ENCODE measurements at places on chromosomes 1 and 21.
A peak's percentile ranks its signal among the peaks of the same experiment; 100 is the strongest.

DNA sequence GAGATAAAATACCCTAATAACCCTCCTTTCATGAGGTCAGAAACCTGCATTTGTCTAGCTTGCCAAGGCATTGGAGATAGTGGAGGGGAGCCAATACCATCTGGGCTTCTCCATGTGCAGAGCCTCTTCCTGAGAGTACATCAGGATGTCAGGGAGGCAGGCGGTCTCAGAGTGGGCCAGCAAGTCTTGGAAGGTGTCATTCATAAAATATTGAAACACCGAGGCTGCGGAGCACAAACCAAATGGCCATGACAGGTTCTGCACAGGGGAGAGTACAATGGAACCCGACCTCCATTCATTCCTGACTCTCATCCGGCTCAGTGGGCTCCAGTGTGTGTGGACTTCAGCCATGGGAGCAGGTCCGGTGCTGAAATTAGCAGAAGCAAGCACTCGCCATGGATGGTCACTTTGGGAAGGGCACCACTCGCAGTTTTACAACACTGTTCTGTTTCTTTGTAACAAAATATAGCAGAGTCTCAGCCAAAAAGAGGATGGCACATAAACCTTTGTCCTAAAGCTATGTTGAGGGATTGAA lies 446.6 kb downstream of the SIPA1L2 start:
- DNase-seq, result no peak

DNA sequence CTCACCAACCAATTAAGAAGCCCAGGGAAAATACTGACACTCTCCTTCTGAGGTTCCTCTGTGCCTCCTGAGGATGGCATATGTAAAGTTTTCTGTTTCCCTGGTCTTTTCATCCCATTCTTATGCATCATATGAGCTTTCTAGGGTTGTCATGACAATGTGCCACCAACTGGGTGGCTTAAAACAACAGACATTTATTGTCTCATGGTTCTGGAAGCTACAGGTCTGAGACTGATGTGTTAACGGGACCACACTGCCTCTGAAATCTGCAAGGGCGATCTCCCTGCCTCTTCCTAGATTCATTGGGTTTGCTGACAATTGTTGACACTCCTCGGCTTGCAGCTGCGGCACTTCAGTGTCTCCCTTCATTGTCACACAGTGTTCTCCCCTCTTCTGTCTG lies 308.4 kb downstream of the RGS7 start:
- DNase-seq, result no peak

- peak; percentile 38 for DNase-seq
These were observed 995 bp downstream of the COLGALT2 start for GRCh38 chr1:184036517-184036949.

GRCh38 chr1:222109836-222110235 lies 367.9 kb upstream of the DUSP10 start:
- DNase-seq, result no peak

DNA sequence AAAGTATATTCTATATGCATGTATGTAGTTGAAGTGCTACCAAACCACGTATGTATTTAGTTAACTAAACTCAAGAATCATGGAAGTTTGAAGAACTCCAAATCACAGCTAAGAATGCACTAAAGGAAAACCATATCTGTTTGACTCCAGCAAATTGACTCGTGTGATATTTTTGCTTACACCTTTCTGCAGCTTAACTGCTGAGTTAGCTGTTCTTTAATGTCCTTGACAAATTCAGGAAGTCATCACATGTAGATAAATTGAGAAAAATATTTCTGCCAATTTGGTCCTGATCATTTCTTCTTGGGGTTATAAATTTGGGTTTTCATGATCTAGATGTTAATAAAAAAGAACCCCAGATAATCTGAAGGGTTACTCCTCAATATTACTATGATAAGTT lies 83.0 kb downstream of the NFIA start:
- no peak for DNase-seq

- DNase-seq, result no peak
These were observed 89.8 kb downstream of the TMEM200B start for GRCh38 chr1:29033829-29034466.

- DNase-seq, result no peak
These were observed 133.3 kb upstream of the CHRM3 start for GRCh38 chr1:239253032-239253431.

GRCh38 chr1:203371288-203371687 lies 20.4 kb upstream of the FMOD start:
- no peak for DNase-seq

GRCh38 chr1:44628962-44629756 lies 45.1 kb downstream of the TMEM53 start:
- no peak for DNase-seq

GRCh38 chr1:208600456-208601190 lies 356.4 kb upstream of the PLXNA2 start:
- no peak for DNase-seq

GRCh38 chr1:33443705-33444180 lies 12.8 kb upstream of the PHC2 start:
- no peak for DNase-seq

GRCh38 chr1:91803123-91803522 lies 82.8 kb downstream of the TGFBR3 start:
- peak; percentile 20 for DNase-seq

DNA sequence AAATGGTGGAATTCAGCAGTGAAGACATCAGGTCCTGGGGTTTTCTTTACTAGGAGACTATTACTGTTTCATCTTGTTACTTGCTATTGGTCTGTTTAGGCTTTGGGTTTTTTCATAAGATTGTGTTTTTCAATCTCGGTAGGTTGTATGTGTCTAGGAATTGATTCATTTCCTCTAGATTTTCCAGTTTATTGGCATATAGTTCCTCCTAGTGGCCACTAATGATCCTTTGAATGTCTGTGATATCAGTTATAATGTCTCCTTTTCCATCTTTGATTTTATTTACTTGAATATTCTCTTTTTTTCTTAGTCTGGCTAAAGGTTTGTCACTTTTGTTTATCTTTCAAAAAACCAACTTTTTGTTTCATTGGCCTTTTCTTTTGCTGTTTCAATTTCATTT lies 233.0 kb downstream of the RWDD3 start:
- no peak for DNase-seq

DNA sequence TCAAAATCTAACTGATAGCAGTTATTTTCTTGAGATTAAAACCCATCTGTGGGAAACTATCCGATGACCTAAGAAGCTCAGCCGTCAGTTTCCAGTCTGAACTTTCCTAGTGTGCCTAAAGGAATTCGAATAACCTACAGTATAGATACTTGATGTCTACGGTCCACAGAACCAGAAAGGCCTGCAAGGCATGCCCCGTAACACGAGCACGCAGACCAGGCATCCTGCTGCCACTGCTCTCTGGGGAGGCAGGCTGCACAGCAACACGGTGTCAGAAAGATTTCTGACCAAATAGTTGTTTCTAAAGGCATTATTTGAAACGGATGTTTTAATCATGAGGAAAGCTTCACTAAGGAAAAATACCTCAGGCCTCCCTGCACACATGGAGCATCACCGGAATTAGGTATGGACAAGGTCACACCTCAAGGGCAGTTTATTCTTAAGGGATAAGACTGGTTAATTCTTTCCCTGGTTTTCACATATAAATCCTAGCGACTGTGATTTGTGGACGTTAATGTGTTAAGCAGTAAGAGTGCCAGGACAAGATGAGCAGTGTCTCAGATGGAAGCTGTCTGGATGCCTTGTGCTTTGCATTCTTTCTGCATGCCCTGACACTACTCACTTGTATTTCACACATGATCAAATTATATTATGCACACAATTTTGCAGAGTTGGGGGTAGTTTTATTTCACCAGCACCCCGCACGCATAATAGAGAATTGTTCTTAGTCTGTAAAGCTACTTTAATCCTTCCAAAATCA lies 49.0 kb upstream of the NADK start:
- no peak for DNase-seq

DNA sequence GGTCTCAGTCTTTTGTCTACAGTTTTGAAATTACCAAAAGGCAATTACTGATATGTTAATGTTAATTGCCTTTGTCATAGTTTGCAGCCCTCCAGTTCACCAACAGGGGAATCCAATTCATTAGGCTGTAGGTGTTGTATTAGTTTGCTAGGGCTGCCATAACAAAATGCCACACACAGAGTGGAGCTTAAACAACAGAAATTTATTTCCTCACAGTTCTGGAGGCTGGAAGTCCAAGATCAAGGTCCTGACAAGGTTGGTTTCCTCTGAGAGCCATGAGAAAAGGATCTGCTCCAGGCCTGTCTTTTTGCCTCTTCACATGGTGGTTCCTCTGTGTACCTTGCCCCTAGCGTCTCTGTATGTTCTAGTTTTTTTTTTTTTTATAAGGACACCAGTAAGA lies 1.3 kb downstream of the RTCA start:
- no peak for DNase-seq

DNA sequence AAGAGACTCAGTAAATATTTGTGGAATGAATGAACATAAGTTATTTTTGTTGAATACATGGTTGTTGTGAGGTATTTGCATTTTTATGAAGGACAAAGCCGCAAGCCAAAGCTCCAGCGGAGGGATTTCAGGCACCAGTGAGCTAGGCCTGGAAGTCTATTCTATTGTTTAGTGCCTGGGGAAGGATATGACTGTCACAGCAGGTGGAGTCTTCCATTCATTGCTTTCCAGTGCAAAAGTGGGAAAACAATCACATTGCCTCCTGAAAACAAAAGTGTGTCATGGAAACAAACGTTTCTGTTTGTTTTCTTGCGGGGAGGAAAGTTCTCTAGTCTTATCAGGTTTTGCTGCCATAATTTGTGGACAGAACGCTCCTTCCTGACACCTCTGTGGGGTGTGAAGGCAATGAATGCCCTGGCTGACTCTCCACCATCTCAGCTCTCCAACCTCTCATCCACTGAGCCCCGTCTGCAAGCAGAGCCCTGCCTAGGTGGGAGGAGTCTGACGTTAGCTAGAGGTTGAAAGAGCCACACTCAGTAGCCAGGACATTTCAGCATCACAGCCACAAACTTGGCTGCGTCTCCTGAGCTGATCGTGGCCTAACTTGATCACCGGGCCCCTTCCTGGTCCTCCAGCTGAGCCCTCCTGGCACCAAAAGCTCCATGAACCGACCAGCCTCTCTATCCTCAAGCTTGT lies 739.1 kb downstream of the MATN1 start:
- DNase-seq, result peak; percentile 50

GRCh38 chr1:25848531-25848930 lies 10.7 kb downstream of the AUNIP start:
- DNase-seq, result no peak

GRCh38 chr1:186996816-186997215 lies 168.1 kb downstream of the PLA2G4A start:
- DNase-seq, result peak; percentile 10

DNA sequence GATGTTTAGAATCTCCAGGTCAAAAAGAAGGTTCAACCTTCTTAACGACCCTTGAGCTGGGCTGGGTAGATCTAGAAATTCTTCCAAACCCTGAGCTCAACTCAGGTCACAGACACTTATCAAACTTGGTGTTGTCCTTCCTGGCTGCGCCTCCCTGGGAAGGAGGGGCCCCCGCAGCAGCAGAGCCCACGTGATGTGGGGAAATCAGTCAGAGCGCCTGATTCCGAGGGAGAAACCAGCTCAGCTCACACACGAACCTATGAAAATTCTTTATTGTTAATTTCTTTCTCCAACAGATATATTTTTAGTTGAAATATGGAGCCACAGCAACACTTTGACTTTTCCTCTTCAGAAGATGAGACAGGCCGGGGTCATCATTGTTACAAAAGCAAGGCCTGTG lies 24.3 kb upstream of the CLSTN1 start:
- peak; percentile 64 for DNase-seq

- DNase-seq, result no peak
These were observed 2.8 kb downstream of the PPIH start for GRCh38 chr1:42660907-42661500.

- no peak for DNase-seq
These were observed 25.8 kb upstream of the DENND1B start for GRCh38 chr1:197801111-197801482.

- no peak for DNase-seq
These were observed 119.4 kb downstream of the KCNJ15 start for GRCh38 chr21:38376235-38376634.

GRCh38 chr1:44740179-44740617 lies 561 bp downstream of the KIF2C start:
- no peak for DNase-seq

GRCh38 chr1:58457023-58457635 lies 89.4 kb downstream of the OMA1 start:
- DNase-seq, result no peak

DNA sequence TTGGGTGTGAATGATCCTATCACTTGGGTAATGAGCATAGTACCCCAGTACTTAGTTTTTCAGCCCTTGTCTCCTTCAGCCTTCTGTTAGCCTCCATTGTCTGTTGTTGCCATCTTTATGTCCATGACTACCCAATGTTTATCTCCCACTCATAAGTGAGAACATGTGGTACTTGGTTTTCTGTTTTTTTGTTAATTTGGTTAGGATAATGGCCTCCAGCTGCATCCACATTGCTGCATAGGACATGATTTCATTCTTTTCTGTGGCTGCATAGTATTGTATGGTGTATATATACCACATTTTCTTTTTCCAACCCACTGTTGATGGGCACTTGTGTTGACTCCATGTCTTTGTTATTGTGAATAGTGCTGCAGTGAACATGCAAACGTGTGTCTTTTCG lies 39.6 kb upstream of the GPR52 start:
- no peak for DNase-seq

GRCh38 chr1:46112108-46112507 lies 20.3 kb downstream of the PIK3R3 start:
- no peak for DNase-seq

DNA sequence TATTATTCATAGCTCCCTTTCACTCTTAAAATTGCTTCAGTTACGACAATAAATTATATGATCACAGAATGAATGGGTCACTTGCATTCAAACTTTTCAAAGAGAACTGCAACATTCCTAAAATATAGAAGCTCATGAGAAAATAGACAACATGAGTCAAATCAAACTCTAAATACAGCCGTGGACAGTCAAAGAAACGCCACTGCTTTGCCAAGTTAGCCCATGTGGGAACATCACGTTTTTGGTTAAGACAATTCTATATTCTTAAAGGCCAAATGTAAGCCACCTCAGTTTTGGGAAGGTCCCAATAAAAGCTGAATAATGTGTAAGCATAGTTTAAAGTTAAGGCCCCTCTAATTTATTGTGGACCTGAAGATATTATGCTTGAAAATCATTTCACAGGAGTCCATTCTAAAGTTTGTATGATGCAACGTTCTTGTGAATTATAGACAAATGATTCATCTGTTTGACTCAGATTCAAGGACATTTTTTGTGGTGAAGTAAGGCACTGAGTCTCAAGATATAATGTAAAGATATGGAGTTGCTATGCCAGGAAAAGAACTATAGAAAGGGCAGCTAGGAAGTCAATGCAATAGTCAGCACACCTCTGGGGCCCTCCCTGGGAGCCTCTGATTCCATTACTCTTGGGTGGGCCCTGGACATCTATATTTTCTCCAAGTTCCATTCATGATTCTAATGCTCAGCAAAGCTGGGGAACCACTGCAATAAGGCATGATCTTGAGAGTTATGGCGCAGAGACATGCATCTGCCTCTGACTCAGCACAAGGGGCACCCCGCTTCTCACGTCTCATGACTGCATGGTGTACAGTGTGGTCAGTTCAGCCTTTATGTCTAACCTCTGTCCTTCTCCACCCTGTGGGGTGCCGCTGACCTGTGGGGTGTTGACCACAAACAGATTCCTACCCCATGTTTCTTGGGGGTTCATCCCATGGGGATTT lies 33.9 kb downstream of the ETS2 start:
- DNase-seq, result peak; percentile 70

All from suppressor macrophage (primary cell).